ENCODE measurements at places on chromosomes 2 and 18.

DNA sequence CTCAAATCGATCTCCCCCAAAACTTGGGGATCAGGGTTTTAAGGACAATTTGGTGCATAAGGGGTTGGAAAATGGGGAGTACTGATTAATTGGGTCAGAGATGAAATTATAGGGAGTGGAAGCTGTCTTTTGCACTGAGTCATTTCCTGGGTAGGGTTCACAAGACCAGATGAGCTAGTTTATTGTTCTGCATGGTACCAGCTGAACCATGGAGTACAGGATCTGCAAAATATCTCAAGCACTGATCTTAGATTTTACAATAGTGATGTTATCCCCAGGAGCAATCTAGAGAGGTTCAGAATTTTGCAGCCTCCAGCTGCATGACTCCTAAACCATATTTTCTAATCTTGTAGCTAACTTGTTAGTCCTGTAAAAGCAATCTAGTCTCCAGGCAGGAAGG lies 73.1 kb downstream of the CPO start:
- DNase-seq = no peak

DNA sequence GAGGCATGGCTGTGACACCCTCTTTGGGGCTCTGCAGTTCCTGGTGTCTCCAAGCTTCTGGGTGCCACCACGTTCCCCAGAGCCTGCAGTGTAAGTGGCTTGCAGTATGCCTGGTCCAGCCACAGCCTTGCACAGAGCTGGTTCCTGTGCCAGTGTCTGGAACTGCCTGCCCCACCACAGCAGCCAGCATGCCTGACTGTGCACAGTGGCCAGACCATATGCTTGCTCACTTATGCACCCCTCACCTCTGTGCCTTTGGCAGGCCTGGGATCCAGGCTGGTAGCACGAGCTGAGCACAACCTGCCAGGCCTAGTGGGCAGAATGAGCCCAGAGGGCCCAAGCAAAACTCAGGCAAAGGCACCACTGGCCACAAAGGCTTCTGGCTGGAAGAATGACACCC lies 154.1 kb downstream of the DPP4 start:
- DNase-seq = no peak

DNA sequence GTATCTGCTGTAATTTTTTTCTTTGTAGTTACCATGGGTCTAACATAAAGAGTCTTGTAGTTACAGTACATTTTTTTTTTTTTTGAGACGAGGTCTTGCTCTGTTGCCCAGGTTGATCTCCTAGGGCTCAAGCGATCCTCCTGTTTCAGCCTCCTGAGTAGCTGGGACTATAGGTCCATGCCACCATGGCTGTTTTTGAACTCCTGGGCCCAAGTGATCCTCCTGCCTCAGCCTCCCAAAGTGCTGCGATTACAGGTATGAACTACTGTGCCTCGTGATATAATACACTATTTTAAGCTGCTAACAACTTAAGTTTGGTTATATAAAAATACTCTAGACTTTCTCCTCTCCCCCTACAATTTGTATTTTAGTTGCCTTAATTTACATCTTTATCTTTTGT lies 46.3 kb downstream of the ASB1 start:
- DNase-seq = no peak

DNA sequence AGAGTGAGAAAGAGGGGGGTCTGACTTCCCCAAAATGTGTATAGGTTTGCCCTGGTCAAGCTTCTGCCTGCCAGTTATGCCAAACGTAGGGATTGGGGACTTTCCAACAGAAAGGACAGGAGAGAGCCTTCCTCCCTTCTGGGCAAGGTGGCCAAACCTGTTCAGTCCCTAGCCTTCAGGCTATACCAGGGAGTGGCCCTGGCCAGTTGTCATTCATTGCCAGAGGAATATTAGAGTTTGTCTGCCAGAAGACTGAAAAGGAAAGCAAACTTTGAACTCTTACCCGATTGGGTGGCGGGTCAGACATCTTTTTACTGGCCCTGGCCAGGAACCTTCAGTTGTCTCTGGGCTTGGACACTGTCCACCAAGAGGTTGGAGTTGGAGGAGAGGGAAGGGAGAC lies 22.1 kb downstream of the RAB3GAP1 start:
- DNase-seq = no peak

- no peak for DNase-seq
Measured at GRCh38 chr2:9753665-9754531, 89.4 kb upstream of the TAF1B start.

DNA sequence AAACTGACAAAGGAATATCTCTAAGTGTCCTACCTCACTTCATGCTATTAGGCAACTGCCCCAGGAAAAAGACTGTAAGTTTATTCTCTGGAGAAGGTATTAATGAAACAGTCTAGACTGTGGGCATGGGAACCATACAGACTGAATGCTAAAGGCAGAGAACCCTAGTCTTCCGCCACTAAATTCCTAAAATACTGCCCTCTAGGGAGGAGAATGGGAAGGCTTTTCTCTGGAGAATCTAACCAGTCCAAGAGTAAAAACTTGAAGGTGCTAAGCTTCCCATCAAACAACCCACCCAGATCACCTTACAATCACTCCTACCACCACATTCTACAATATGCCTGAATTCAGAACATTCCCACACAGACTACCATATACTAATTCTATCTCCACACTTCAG lies 3.4 kb downstream of the SRBD1 start:
- no peak for DNase-seq

DNA sequence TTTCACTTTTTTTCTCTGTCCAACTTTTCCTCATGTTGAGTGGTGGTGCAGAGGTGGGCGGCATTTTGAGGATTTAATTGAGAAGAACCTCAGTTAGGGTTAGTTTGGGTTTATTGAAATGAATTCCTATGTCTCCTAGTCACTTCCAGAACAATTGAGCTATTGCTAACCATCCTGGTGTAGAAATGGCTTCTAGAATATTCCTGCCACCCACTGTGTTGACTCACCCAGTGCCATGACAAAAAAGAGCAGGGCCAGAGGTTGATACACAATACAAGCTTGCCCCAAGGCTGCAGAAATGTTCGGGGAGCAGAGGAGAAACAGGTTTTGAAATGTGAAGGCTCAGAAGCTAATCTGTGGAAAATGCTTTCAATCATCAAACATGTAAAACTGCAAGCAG lies 167.1 kb upstream of the TRIB2 start:
- DNase-seq = no peak

- DNase-seq = no peak
Measured at GRCh38 chr2:230269715-230270114, 44.2 kb downstream of the SP140 start.

GRCh38 chr18:77132369-77133050 lies at the start of gene MBP:
TSS of gene MBP (minus strand) at chr18:77132783. CDS start at chr18:77105261, 27,522 bp downstream.
- no peak for DNase-seq

DNA sequence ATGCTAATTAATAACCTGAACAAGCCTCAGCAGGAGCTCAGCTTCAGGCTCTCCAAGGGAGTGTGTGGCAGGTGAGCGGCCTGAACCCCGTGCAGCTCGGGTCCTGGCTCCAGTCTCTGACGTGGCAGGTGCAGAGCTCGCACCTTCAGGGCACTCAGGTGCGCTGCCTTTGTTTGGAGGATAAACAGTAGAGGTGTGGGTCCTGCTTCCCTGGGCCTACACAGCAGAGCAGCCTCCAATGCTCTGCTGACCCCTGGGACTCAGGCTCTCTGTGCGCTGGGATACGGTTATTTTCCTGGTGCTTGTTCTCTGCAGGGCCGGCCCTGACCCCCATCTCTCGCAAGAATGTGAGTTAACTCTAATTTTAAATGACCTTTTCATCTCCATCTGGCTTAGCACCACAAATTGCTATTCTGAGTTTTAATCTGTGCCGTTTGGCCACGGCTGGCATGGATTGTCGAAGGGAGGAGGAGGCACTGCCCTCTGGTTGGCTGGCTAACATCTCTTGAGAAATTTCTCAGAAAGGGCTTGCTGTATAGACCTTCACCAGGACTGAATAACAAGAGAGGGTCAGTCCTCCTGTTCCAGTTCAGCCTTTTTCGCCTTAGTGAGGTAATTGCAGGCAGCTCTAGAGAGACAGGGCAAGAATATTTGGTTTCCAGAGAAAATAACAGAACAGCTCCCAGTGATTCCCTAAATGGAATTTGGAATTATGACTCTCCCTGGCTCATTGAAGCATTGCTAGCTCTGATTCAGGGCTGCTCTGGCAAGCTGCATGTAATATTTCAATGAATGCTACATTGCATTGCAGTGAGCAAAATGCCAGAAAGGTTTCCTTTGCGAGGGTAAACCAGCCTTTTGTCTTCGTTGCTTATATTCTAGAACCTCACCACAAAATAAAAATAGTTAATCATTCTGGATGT lies 161.8 kb downstream of the DCDC2C start:
- no peak for DNase-seq

DNA sequence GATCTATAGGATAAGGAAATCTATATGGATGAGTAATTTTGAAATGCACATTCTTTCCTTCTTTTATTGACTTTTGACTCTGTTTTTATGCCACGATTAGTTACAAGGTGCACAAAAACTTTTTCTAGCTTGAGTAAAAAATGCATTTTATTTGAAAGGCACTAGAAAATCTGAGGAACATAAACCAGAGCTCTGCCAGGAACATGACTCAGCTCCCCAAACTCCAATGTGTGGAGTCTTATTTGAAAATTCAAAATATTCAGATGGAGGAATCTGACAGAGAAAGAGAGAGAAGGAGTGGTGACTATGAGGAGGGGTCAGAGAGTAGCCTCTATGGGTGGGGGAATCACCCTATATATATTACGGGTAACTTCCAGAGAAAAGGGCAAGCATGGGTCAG lies 231.0 kb downstream of the DCC start:
- DNase-seq = no peak

DNA sequence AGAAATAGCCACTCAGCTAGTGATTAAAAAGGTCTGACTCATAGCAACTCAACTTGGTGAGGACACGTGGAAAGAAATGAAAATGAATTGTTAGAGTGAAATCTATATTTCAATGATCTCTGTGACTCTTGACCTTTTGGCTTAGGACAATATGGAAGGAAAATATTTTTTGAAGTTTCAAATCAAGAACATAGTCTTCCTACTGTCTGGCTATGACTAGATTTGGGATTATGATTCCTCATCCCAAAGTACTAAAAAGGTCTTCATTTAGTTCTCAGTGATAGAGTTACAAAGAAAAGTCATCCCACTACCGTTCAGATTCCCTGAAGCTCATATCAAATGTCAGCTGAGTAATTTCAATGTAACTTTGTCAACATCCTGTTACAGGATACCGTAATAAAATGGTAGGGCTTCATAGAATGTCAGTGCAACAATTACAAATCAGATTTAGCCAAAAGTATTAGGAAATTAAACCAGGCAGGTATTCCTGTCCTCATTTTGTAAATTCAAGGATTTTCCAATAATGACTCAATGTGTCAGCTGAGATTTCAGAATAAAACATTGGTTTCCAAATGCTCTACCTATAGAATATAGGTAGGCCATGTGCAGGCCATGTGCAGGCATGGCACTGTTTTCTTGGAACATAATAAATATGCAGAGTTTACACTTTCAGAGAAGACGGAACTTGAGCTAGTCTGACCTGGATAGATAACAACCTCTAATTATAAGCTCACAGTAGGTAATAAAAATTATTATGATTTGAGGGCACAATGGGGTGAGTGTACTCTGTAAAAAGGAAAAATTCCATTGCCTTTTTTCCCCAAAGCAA lies 36.0 kb downstream of the ANKRD29 start:
- no peak for DNase-seq

DNA sequence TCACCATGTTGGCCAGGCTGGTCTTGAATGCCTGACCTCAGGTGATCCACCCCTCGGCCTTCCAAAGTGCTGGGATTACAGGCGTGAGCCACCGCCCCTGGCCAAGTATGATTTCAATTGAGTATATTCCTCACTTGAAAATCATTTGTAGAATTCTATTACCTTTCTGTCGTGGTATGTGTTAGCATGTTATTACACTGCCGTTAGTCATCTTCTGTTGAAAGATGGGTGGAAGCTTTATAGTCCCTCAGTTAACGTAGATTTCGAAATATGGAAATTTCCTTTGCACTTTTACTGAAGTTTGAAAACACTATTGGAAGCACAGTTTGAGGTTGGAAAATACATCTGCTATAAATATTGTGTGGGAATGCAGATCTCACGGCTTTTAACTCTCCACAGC lies 14.7 kb downstream of the NIFK start:
- no peak for DNase-seq

DNA sequence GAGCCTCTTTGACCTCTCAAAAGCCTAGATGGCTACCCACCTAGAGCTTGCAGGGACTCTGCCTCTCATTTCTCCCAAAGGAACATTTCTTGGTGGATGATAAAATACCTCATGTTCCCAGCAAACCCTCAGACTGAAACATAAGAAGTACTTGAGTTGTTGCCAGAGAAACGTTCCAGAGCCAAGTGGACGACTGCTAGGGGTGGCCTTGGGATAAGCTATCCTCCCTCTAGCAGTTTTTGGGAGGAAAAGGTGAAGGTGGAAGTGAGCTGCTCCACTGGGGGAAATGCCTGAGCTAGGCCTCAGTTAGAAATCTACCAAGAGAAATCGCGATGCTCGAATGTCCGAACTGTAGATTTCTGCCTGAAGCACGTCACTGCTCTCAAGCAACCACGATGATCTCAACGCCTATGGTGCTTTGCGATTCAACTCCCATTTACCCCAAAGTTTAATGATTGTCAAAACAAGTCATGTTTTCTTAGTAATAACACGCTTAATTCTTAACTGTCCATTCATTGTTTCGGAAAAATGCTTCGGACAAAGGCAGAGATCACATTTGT lies 91.5 kb downstream of the CCBE1 start:
- DNase-seq = no peak

DNA sequence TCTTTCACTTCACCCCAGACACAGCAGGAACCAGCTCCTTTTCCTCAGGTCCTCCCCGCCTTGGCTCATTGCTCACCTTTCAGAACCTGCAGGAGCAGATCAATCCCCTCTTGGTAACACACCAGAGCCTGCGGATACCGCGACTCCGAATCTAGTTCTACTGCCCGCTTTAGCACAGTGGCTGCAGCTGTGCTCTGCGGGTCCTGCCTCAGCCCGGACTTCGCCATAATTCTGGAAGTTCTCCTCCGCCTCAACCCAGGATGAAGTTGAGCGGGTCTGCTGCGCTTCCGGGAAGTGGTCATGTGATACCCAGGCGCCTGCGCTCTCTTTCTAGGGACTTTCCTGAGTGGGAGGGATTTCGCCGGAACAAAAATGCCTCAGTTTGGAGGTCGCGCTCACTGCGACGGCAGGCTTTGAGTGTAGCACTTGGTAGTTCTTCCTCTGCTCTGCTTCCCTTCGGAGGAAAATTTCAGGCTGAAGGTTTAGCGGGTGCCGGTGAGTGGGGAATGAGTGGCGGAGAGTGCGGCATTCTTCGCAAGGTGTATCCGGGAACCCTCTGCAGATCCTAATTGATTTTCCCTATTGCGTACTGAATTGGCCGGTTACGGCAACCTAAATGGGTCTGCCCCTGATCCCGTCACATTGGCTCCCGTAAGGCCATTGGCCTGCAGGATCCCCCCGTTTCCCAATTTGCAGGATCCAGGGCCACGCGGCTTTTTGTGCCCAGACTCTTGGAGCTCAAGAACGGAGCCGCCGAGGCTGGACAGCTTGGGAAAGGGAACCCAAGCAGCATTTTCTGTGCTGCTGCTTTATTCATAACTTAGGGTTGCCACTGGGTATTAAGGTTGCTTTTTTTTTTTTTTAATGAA lies at the start of the genes MITD1 and MRPL30:
Gene MITD1 (minus strand): TSS at position 304 of the 869 bp plus-strand sequence. CDS start 77 bp downstream, at position 227.
Gene MRPL30 (plus strand): TSS at position 430 of the 869 bp plus-strand sequence. CDS start 5,020 bp downstream, outside the sequence.
- peak; percentile 86 for DNase-seq
